Skin of body (tissue), 3 donors: ENCODE measurements at places on chromosomes 7 and 10. TPM values are rescaled to one million over a fixed set of nuclear protein-coding genes. Genes with fewer than 3 reads are reported as not detected.
A peak's percentile ranks its signal among the peaks of the same experiment; 100 is the strongest.

DNA sequence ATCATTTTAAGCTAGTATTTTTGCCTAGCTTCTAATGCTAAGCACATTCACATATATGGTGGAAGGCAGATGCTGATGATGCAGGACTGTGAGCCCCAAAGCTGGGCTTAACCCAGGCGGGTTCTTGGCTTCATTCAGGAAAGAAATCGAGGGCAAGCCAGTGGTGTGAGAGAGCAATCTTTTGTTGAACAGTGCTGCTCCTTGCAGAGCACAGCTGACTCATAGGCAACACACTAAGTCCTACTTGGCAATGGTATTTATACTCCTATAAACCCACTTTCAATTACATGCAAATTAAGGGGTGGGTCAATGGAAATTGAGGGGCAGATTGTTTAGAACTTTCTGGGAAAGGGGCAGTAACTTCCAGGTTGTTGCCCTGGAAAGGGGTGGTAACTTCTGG is 42.0 kb upstream of the CELF2 start:
- no peak for DNase-seq

- DNase-seq, result no peak
These were observed 608 bp upstream of the UBN2 start for GRCh38 chr7:139230484-139230773.

- DNase-seq, result no peak
These were observed 25.3 kb downstream of the GFRA1 start for GRCh38 chr10:116247691-116248090.

GRCh38 chr10:12418725-12419261 is 69.4 kb downstream of the CAMK1D start:
- no peak for DNase-seq

Gene AKR1C8
- 1.5 TPM for total RNA-seq

DNA sequence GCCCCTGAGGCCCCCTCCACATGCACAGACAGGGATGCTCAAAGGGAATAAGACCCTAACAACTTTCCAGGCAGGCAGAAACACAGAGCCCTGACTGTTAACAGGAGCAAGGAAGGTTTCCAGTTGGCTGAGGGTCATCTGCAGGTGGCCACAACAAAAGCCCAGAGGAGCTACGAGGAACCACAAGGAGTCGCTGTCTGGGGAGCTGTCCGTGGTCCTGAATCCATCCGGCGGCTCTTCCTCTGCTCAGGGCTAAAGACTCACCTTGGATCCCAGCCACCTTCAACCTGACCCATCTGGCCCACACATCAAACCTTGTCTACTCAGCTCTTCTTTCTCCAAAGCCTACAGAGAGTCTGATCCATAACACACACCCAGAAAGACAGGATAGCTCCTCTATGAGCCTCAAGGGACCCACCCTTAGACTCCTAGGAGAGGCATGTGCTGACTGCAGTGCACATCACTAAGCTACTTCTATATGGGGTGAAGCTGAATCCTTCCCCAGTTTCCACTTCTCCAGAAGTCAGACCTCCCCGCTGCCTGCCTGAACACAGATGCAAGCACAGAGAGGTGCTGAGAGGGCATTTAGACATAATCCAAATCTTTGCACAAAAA is 104.0 kb downstream of the SLIT1 start:
- no peak for DNase-seq

DNA sequence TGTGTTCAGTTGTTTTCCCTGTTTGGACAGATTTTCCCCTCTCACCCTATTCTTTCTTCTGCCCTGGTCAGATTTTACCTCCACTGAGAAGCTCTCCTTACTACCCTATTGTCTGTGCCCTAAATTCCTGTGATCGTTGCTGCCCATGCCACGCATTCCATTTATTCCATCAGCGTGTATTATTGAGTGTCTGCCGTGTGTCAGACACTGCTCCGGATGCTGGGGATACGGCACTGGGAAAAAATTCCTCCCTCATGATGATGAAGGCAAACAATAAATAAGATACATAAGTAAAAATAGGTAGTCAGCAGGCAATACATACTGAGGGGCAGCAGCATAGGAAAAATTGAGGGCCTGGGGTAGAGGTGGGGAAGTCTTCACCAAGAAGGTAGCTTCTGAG is 86.8 kb downstream of the FANK1 start:
- DNase-seq, result no peak

GRCh38 chr10:3961082-3961481 is 176.1 kb upstream of the KLF6 start:
- DNase-seq, result no peak

Gene STAG3
- total RNA-seq, result 0.89 TPM

DNA sequence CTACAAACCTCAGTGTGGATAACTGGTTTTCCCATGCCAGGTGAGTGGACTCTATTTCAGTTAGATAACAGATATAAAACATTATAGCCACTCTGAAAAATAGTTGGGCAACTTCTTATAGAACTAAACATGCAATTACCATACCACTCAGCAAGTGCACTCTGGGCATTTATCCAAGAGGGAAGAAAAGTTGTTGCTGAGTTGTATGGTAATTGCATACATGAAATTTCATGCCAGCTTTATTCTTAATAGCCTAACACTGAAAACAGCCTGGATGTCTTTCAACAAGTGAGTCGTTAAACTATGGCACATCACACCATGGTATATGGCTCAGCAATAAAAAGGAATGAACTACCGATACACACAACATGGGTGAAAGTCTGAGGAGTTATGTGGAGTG is 10.6 kb upstream of the UPP1 start:
- DNase-seq, result no peak

- no peak for DNase-seq
These were observed 46.9 kb downstream of the GRID1 start for GRCh38 chr10:86319676-86320075.

Gene CTAGE8
- 5.3 TPM for total RNA-seq

Gene APBB1IP
- total RNA-seq, result 9.5 TPM

DNA sequence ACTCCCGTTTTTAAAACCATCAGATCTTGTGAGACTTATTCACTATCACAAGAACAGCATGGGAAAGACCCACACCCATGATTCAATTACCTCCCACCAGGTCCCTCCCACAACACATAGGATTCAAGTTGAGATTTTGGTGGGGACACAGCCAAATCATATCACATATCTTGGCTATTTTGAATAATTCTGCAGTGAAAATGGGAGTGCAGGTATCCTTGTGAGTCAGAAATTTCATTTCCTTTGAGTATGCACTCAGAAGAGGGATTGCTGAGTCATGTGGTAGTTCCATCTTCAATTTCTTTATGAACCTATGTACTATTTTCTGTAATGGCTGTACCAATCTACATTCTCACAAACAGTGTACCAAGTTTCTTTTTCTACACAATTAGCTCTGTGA is 125.8 kb downstream of the ANKRD7 start:
- DNase-seq, result no peak

Gene DPP6
- 2.0 TPM for total RNA-seq

Gene SFTPA1
- not detected for total RNA-seq

Gene PPP1R9A
- 15.0 TPM for total RNA-seq

DNA sequence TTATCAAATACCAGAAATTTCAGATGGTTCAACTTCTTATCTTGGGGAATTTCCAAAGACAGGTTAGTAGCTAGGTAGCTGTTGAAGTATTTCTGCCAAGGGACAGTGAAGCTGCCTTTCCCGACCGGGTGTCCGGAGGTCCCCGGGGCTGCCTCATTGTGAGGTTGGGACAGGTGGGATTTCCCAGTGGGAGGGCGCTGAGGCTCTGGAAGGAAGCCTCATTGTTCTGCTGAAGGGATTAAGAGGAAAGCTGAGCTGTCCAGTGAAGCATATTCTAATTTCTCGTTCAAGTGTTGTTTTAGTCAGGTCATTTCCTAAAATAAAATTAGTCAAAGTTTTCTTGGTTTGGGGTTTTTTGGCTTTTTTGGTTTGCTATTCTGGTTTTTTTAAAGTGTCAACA is 244.2 kb downstream of the MGMT start:
- DNase-seq, result no peak

Gene ANKRD1
- 10.9 TPM for total RNA-seq

Gene RAMP3
- 3.5 TPM for total RNA-seq

GRCh38 chr10:22980822-22981221 is 53.0 kb downstream of the ARMC3 start:
- DNase-seq, result no peak

Gene COBL
- 11.9 TPM for total RNA-seq

GRCh38 chr7:128257458-128257857 is 16.4 kb downstream of the LEP start:
- no peak for DNase-seq

- no peak for DNase-seq
These were observed 154.5 kb downstream of the RNF133 start for GRCh38 chr7:122544463-122544862.

Gene CDC14C
- not detected for total RNA-seq

- no peak for DNase-seq
These were observed 383.1 kb upstream of the STEAP1 start for GRCh38 chr7:89771003-89771636.

- DNase-seq, result no peak
These were observed 496.8 kb downstream of the TFEC start for GRCh38 chr7:115533785-115534184.

DNA sequence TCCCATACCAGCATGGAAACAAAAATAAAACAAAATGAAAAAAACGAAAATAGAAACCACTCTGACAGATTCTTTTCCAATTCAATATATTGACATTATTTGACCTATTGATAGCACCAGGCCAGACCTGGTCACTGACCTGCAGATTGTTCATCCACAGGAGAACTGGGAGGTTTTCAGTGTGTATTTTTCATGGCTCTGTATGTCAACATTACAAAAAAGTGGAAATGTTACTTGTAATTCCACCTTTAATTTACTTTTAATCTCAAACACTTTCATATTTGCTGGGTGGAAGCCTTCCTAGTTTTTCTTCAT is 2.9 kb downstream of the HKDC1 start:
- no peak for DNase-seq

DNA sequence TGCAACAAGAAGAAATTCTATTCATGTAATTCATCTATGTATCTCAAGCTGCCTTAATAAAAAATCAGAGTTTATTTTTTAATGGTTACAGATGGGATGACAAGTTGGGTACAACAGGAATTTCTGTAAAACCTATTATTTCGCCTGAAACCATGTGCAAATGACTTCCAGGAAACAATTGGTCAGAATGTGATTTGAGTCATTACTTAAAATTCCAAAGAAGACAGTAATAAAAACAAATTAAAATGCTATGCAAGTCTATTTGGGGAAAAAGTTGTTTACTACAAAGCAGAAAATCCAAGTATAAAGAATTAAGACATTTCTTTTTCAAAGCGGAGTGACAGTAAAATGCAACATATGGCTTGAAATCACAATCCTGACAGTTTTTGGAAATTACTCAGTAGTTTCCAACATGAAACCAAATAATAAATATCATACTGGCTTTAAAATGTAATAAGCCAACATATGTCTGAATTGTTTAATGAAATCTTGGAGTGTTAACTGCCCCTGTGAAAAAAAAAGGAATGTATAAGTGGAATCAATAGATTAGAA is 41.5 kb upstream of the SEMA3C start:
- peak; percentile 66 for DNase-seq

- DNase-seq, result no peak
These were observed 33.5 kb upstream of the CCDC7 start for GRCh38 chr10:32412499-32412853.

DNA sequence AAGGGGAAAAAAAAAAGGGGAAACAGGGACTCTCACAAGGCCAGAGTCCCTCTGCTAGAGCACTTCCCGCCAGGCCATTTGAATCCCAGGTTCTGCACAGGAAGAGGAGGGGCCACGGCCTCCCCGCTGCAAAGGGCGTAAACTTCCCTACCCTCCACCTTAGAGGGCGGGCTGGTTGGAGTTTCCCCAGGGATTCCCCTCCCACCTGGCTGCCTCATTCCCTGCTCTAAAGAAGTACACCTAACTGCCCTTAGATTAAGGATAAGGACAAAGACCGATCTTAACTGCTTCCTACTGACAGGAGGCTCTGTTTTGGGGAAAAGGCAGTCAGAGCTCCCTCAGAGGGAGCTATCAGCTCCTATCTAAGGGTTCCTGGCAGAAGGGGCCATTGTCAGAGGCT is 102.0 kb upstream of the ARMC3 start:
- DNase-seq, result no peak

DNA sequence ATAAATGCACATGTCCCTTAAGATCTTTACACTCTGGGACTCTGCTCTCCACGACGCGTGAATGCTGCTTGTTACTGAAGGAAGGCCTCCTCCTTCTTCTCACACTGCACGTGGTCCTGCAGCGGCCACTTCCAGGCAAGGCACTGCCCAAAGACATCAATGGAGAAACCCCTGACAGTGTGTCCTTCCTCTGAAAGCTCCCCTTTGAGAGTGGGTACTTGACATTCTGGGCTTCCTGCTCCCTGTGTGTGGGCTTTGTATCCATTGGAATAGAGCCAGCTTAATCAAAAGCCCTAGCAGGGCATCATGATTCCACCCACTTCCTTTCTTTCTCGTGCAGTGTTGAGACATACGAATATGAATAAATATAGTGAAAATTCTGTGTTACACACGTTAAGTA is 69.7 kb upstream of the STK17A start:
- DNase-seq, result no peak

DNA sequence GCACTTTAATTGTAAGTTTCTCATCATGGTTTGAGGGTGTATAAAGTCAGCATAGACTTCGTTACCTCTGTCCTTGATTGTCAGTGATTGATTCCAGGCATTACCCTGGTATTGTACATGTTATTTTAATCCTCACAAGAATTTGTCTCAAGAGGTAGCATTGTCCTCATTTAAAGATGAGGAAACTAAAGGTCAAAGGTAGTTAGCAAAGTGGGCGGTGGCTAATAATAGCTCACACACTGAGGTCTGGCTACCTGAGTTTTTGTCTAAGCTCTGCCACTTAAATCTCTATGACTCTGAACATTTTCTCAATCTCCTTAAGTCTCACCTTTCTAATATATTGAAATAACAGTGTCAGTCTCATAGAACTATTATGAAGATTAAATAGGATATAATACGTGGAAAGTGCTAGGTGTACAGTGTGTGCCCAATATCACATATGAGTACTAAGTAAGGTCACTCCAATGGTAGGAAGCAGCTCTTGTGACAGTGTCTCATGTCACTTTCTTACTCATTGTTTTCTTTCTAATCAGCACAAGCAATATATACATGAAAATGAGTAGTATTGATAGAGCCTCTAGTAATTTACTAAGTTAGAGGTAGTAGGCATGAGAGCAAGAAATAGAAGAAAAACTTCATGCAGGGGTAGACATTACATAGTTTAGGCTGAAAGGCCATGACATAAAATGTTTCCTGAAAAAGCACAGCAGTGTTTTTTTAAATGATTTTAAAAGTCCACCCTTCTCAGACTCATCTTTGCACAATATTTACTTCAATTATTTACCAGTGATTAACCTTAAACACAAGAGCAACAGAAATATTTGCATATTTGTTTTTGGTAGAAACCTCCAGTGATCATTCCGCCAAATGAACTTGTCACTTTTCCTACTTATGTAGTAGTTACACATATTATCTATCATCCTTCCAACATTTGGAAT is 21.0 kb downstream of the AHR start:
- no peak for DNase-seq

DNA sequence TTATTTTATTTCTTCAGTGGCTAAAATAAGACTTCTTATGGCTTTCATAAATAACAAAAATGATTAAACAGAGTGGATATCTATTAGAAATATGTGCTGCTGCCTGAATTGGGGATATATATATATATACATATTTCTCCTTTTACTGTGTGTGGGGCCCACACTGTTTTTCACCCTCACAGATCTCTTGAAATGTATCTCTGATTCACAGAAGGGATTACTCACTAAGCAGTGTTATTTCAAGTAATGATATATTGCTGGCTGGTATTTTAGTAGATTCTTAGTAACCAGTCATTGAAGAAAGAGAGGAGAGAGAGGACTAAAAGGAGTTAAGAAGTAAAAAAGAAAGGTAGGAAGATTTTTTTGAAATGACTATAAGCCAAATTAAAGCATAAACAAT is 308.6 kb upstream of the NRP1 start:
- DNase-seq, result no peak

GRCh38 chr7:28364082-28364481 is 48.2 kb upstream of the CREB5 start:
- DNase-seq, result no peak
